ENCODE measurements at places on chromosomes 7 and 10. TPM values are rescaled to one million over a fixed set of nuclear protein-coding genes. Genes with fewer than 3 reads are reported as not detected.

Gene TMEM236
- total RNA-seq: 0.69 TPM

Gene KCNIP2
- total RNA-seq: 5.7 TPM

Gene CYP3A5
- total RNA-seq: 24.9 TPM

Gene PIP
- total RNA-seq: not detected

Gene GPRIN2
- 2.8 TPM for total RNA-seq

Gene CAMK2B
- 2.2 TPM for total RNA-seq

Gene GNAT3
- total RNA-seq: not detected

Gene SEMA4G
- total RNA-seq: 1.9 TPM

Gene CDNF
- total RNA-seq: 3.2 TPM

Gene BEND7
- 6.9 TPM for total RNA-seq

Gene PVRIG
- not detected for total RNA-seq

Gene PODXL
- 11.4 TPM for total RNA-seq

Gene RNF148
- 0.89 TPM for total RNA-seq

Gene TRDMT1
- 17.7 TPM for total RNA-seq

Gene CADPS2
- total RNA-seq: 8.3 TPM

Gene ADAM22
- total RNA-seq: 18.6 TPM

Gene SEMA3A
- 26.9 TPM for total RNA-seq

Gene TRPV5
- total RNA-seq: 0.10 TPM

Gene NPC1L1
- total RNA-seq: 0.30 TPM

Gene EPHA1
- 16.2 TPM for total RNA-seq

Gene DRGX
- total RNA-seq: 0.20 TPM

Gene ATRNL1
- total RNA-seq: 24.4 TPM

Gene CRTAC1
- 3.2 TPM for total RNA-seq

Gene EXOSC1
- total RNA-seq: 21.0 TPM

Gene GNGT1
- total RNA-seq: not detected

Gene TAF3
- total RNA-seq: 3.2 TPM

Gene ASZ1
- total RNA-seq: not detected

Gene MRPS16
- 35.4 TPM for total RNA-seq

Gene ELOVL3
- 33.1 TPM for total RNA-seq

Gene EMX2
- 5.5 TPM for total RNA-seq

Gene LRRTM3
- 1.6 TPM for total RNA-seq

Gene BET1
- 40.5 TPM for total RNA-seq

Gene TMEM213
- not detected for total RNA-seq

Gene SYNPO2L
- total RNA-seq: 2.8 TPM

Gene LIPN
- total RNA-seq: 8.2 TPM

Gene SLC18A3
- not detected for total RNA-seq

Gene ZNF853
- 5.1 TPM for total RNA-seq

Gene CPVL
- total RNA-seq: 12.6 TPM

Gene VWC2
- total RNA-seq: 0.49 TPM

Gene OPALIN
- not detected for total RNA-seq

Gene PRR15
- total RNA-seq: 0.20 TPM

Gene TUBAL3
- total RNA-seq: 0.20 TPM

Gene AGAP5
- 5.4 TPM for total RNA-seq

Gene PAPSS2
- total RNA-seq: 7.2 TPM

Gene C10orf105
- total RNA-seq: under 0.01 TPM

Gene MGMT
- 25.4 TPM for total RNA-seq

Gene MSMB
- 4.8 TPM for total RNA-seq

Data from skin of body (tissue), 3 donors.